ENCODE measurements at places on chromosomes 2 and 18. TPM values are rescaled to one million over a fixed set of nuclear protein-coding genes. Genes with fewer than 3 reads are reported as not detected.

The ALPP gene
- total RNA-seq, result 0.75 TPM

The IL36RN gene
- total RNA-seq, result 0.14 TPM

The CDK15 gene
- not detected for total RNA-seq

The SRD5A2 gene
- 0.01 TPM for total RNA-seq

The NT5DC4 gene
- not detected for total RNA-seq
